Stimulated activated CD8-positive, alpha-beta memory T cell treated with anti-CD3 and anti-CD28 coated beads, Interleukin-15, amount 100 ng/mL, for 24 hours (primary cell): ENCODE measurements at places on chromosomes 12 and 14.

DNA sequence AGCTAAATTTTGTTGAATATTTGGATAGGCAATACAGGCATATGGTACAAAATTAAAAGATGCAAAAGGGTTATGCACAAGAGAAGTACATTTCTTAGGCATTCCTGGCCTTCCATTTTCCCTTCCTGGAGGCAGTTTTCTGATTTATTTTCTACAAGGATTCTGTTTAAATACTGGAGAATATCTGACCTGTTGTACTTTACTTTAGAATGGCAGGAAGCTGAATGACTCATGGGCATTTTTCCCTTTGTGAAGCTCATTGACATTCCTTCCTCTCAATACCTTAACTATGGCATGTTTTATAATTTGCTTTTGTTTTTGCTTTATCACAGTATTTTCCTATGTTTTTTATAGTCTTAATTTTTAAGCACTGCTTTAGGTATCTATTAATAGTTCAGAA lies 62.7 kb downstream of the RCOR1 start:
- no peak for DNase-seq

GRCh38 chr14:65249471-65250161 lies 147.3 kb upstream of the MAX start:
- DNase-seq = no peak

DNA sequence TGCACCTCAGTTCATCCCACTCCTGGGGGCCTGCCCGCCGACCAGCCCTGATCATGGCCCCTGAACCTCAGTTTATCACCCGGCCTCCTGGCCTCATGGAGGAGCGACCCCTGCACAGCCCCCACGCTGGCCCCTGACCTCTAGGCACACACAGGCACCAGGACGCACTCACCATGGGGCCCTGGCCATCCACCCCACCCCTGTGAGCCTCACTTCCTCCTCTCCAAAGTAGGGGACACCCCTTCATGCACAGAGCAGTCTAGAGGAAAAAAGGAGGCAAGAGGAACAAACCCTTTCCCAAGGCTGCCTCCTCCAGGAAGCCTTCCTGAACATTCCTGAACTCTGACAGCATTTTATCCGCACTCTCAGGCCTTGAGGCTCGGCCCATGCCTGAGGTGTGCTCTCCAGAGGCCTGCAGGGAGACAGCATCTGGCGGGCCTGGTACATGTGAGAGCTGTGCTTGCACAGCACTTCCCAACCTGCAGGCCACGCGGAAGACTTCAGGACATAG lies 39.4 kb downstream of the CCNK start:
- no peak for DNase-seq

DNA sequence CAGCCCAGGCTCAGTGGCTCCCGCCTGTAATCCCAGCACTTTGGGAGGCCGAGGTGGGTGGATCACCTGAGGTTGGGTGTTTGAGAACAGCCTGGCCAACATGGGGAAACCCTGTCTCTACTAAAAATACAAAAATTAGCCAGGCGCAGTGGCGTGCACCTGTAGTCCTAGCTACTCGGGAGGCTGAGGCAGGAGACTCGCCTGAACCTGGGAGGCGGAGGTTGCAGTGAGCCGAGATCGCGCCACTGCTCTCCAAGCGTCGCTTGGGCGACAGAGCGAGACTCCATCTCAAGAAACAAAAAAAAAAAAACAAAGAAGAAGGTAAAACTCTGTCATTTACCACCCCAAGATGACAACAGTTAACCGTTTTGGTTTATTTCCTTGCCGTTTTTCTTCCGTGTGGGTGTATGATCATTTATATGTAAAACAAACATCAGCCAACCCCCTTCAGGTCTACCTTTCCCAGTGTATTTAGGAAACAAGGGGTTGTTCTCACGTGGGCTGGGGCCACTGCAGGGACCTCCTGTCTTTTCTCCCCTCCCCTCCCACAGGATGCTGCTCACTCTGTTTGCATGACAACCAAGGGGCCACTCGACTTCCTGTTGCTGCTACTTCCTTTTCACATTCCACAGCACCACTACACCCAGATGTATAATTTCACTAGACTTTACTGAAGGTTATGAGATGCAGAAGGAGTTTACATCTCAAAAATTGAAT lies 13.6 kb downstream of the TTC9 start:
- no peak for DNase-seq

GRCh38 chr12:91327889-91328288 lies 145.3 kb upstream of the DCN start:
- DNase-seq = no peak

GRCh38 chr14:72796935-72797334 lies 97.0 kb downstream of the DPF3 start:
- no peak for DNase-seq

GRCh38 chr12:47360093-47360480 lies 280.3 kb upstream of the AMIGO2 start:
- DNase-seq = no peak

GRCh38 chr12:92857818-92858217 lies 71.3 kb downstream of the EEA1 start:
- DNase-seq = no peak

DNA sequence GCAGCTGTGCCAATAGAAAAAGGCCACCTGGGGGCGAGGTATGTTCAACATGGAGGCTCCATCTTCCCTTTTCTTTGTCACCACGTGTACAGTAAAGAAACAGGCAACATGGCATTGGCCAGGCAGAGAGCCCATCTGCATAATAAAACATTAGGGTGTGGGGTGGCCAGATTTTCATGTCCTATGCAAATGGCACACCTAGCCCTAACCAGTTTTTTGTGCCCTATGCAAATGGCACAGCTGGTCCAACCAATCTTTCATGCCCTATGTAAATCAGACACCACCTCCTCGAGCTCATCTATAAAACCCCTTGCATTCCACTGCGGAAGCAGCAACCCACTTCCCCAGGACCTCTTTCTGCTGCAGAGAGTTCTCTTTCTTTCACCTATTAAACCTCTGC lies 149.1 kb upstream of the RGS6 start:
- DNase-seq = no peak

GRCh38 chr12:132886529-132887477 lies 602 bp downstream of the CHFR start:
- no peak for DNase-seq

- no peak for DNase-seq
These were observed 16.4 kb downstream of the TMEM63C start for GRCh38 chr14:77197988-77198387.

DNA sequence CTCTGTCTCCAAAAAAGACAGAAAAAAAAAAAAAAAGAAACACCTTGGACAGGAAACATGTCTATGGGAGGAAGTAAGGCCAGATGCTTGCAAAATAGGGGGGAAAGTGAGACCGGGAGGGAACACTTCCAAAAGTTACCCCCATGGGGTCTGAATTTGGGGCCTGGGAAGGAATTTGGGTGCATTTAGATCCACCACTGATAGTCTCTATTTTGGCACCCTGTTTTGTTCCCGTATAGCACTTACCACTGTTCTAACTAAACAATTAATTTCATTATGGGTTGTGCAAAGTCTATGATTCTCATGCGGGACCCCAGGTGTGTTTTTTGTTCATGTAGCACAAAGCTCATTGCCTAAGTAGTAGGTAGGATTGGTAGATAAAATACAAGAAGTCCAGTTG lies 1.4 kb upstream of the MLEC start:
- no peak for DNase-seq

DNA sequence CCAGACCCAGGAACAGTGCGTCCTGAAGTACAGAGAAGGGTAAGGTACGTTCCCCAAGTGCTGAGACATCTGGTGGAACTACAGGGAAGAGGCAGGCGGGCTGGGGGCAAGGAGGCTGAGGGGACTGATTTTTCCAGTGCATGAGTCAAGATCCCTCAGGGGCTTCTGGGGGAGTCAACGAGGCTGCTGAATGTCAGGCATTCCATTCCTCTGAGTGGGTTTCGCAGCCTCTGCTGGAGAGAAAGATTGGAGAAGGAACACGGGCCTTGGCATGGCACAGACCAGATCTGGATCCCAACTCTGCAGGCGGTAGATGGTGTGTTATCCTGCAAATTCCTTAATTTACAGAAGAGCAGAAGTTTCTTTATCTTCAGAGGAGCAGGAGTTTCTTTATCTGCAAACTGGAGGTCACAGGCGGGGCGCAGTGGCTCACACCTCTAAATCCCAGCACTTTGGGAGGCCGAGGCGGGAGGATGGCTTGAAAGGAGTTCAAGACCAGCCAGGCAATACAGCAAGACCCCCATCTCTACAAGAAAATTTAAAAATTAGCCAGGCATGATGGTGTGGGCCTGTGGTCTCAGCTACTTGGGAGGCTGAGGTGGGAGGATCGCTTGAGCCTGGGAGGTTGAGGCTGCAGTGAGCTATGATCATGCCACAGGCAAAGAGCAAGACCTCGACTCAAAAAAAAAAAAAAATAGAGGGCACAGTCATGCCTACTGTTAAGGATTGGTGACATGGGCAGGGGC lies 132.6 kb upstream of the MAP1LC3B2 start:
- DNase-seq = no peak

DNA sequence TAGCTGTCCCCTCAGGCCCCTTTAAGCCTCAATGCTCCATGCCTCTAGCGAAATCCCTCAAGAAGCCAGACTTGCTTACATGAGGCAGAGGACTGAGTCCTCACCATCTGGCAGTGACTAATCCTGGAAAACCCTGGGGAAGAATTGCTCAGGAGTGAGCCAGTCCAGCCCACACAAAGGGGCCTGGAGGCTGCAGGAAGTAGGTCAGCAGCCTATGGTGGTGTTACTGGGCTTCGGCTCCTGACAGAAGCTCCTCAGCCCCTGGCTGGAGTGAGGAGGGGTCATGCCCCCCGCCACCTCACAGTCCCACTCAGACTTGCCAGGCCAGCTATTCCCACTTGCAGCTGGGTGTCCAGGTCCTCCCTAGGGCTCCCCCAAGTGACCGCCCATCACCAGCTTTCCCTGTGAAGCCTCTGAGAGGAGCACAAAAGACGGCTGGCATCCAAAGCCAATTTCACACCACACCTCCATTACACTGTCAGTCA lies 250.5 kb downstream of the DPF3 start:
- no peak for DNase-seq

GRCh38 chr14:58574623-58575022 lies 63.1 kb upstream of the DACT1 start:
- DNase-seq = no peak

DNA sequence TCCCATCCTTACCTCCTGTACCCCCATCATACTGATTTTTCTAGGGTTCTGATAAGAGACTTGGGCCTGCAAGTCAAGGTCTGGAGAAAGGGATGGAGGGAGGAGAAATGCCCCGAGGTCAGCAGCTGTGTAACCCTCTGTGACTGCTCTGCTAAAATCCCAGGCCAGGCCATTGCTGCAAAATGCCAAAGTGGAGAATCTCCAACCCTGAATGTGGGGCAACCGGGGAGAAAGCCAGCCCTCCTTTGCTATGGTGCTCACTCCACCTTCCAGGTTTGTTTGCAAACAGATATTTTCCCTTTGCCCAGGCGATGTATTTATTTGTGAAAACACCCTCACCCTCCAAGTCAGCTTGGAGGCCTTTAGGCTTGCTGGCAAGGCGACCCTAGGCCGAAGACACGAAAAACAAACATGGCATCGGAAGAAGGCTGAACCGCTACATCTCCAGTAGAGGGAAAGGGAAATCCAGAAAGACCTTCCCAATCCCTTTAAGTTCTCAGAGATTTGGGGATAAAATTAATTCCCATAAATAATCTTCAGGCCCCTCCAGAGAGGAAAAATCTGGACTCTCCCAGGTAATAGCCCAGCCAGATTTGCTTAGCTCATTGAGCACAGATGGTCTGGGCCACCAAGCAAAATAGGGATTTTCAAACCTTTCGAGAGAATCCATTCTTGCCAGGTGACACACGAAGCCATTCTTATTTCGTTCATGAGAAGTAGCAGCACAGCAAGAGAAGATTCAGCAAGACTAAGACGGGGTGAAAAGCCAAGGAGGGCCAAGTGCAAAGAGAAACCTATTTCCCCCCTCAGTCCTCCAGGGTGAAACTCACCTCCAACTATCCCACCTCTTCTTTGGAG lies 1.3 kb upstream of the TBX5 start:
- DNase-seq = no peak

GRCh38 chr12:88307961-88308360 lies 165.9 kb downstream of the TMTC3 start:
- DNase-seq = no peak

- DNase-seq = no peak
These were observed 687.3 kb upstream of the MIS18BP1 start for GRCh38 chr14:45940318-45940717.

DNA sequence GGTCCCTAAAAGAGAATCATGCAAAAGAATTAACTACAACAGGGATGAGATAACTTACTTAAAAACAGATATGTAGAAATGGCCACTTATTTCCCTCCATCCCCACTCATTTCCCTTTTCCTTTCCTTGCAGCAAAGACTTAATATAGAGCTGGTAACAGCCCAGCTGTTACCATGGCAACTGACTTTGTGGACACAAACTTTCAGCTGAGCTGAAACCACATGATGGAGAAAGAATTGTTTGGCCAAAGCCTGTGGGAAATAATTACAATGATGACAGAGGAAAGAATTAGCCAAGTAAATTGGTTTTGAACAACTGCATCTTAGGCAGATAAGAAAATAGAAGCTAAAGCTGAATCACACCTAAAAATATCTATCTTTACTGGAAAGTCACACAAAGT lies 364.9 kb downstream of the GALC start:
- DNase-seq = no peak

DNA sequence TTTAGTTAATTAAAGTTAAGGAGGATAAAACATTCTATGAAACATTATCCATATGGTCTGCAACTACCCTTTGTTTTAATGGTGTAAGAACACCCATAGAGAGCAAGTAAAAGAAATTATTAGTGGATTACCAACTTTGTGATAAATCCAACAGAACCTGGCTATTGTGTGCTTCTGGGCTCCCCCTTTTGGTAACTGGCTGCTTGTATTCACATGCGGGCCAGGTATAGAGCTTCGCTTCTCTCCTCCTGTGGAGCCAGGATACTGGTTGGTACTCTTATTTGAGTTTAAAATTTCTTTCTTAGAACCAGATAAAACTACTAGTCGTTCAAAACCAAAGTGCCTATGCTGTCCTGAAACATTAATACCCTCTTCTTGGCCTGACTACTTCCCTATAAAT lies 81.0 kb downstream of the PTPRR start:
- DNase-seq = no peak

DNA sequence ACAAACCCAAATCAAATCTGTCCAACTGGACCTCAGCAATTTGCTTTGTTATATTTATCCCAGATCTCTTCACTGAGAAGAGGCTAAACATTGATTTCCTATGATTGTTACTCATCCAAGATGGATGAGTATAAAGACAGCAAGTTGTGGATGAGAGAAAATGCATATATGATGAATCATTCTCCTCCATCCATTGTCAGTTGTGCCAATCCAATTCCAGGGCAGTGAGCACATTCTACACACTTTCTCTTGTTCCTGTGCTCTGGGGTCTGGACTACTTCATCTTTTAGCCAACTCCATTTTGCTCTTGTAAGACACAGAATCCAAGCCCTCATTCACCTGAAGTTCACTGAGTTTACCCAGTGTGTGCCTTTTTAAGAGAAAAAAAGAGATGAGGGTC lies 105.7 kb downstream of the GCH1 start:
- no peak for DNase-seq

- no peak for DNase-seq
These were observed 1037.8 kb downstream of the TMEM121 start for GRCh38 chr14:106564058-106564643.

DNA sequence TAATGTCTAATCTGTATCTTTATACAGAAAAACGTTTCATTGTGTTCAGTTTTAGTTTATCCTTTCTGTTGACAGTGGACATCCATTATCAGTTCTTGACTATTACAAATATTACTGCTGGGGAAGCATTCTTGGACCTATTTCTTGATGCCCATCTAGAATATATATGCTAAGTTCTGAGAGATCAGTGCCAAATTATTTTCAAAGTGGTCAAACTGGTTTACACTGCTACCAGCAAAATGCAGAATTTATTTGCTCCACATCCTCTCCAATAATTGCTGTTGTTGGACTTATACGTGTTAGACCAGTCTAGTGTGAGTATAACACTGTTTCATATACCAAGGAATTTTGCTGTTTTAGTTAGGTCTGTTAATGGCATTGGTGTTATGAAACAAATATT lies 85.5 kb upstream of the TRAF3 start:
- no peak for DNase-seq
